ENCODE measurements at places on chromosomes 2 and 18.
A peak's percentile ranks its signal among the peaks of the same experiment; 100 is the strongest.

- DNase-seq = no peak
Observed at GRCh38 chr2:151040039-151040438, 221.6 kb downstream of the RBM43 start.

- no peak for DNase-seq
Observed at GRCh38 chr2:40455661-40456060, 3.8 kb upstream of the SLC8A1 start.

GRCh38 chr2:39469807-39470206 is 32.7 kb upstream of the MAP4K3 start:
- no peak for DNase-seq

DNA sequence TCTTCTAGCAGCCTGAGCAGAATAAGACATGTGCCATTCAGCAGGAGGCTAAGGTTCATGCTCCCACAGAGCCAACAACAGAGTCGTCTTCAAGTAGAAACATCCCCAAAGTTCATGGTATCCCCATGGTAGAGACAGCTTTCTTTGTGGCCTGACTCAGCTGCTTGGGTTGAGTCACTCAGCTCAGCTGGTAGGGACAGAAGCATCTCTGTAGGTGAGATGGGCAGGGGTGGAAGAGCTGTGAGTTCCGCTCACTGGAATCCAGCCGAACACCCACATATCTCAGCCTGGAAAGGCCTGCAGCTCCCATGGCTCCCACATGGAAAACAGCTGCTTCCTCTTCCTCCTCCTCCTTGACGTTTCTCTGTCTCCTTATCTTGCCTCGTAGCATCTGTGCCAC is 792.7 kb downstream of the RNF144A start:
- DNase-seq = no peak

DNA sequence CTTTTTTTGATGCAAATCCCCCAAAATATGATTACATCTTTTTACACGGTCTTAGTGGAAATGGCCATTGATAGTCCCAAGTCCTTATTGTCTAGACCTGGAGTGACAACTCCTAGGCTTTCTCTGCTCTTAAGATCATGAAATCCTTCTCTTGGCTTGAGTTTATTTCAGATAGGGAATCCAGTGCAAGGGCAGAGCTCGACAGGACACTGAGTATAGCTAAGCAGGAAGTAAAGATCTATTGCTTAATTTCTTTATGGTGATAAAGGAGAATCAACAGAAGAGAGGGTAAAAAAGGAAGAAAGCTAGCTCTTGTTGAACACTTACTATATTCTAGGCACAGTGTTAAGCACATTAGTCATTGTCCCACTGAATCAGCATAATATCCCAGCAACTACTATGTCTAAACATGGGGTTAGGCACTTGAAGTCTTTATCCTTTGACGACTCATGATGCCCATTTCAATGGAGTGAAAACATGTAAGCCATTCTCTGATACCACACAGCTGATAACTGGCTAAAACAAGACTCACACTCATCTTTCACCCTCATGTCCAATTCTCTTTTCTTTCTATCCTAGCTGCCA is 74.1 kb upstream of the LRATD1 start:
- no peak for DNase-seq

- no peak for DNase-seq
Observed at GRCh38 chr2:161161074-161161706, 962 bp downstream of the TANK start.

GRCh38 chr2:226037526-226037925 is 638.0 kb downstream of the NYAP2 start:
- no peak for DNase-seq

GRCh38 chr2:43008388-43008787 is 216.0 kb upstream of the HAAO start:
- no peak for DNase-seq

- no peak for DNase-seq
Observed at GRCh38 chr2:120394764-120395163, 48.8 kb downstream of the INHBB start.

GRCh38 chr2:97963880-97964279 is 31.9 kb downstream of the TMEM131 start:
- no peak for DNase-seq

- DNase-seq = no peak
Observed at GRCh38 chr2:232714969-232715368, 17.8 kb downstream of the GIGYF2 start.

GRCh38 chr2:126972279-126972626 is 73.6 kb downstream of the TEX51 start:
- no peak for DNase-seq

DNA sequence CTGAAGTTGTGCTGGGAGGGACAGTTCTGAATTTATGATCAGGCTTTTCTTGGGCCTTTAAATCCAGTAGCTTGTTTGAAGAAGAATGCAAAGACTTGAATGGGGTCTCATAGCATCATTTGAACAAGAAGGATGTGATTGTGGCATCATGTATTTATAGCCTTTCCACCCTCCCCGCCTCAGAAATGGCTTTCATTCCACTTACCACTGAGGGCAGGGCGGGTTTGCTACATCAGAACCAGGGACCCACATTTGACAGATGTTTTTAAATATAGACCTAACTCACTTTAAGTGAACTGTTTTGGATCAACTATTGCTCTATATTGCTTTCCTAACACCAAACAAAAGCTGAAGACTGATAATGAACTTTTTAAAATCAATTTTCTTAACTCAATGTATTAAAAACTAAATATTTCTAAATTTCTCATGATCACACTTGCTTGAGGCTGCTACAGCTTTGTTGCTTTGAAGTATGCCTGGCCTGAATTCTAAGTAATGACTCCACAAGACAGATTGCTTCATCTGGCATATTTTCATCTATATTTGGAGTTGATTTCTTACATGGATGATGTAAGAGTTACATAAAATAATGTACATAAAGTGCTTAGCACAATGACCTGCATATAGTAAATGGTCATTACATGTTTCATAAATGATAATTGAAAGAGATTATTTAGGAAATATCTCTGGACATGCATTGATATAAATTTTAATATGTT is 1552.9 kb upstream of the SLC39A10 start:
- DNase-seq = no peak

- no peak for DNase-seq
Observed at GRCh38 chr2:2294183-2294690, 36.8 kb downstream of the MYT1L start.

- no peak for DNase-seq
Observed at GRCh38 chr18:37424507-37424906, 141.1 kb downstream of the CELF4 start.

GRCh38 chr2:239770246-239770639 is 254.9 kb downstream of the NDUFA10 start:
- no peak for DNase-seq

- DNase-seq = no peak
Observed at GRCh38 chr2:73907840-73908452, 15.1 kb downstream of the ACTG2 start.

DNA sequence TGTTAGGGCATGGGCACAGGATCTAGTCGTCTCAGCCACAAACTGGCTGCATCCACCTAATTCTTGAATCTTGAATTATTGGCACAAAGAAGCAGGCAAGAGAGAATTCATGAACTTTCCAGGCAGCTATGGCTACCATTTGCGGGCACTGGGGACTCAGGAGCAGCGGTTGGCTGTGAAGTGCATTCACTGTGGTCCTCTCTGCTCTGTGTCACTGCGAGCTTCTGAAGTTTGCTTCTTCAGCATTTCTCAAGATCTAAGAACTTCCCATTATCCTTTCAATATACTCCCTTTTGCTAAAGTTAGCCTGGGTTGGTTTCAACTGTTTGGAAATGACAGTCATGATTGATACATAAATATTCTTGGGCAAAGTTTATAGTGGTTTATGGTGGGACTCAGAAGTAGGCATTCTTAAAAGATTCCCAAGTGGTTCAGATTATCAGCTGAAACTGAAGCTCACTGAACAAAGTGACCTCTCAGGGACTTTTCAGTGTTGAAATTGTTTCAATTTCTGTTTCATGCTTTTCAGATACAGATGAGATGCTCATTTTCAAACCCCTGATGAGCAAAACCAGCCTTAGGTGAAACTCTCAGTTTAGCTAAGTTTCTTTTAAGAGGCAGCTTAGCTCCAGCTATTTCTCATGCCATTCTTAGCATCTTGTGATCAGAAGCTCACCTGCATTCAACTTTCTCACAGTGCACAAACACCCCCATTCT is 1258.3 kb upstream of the GYPC start:
- no peak for DNase-seq

DNA sequence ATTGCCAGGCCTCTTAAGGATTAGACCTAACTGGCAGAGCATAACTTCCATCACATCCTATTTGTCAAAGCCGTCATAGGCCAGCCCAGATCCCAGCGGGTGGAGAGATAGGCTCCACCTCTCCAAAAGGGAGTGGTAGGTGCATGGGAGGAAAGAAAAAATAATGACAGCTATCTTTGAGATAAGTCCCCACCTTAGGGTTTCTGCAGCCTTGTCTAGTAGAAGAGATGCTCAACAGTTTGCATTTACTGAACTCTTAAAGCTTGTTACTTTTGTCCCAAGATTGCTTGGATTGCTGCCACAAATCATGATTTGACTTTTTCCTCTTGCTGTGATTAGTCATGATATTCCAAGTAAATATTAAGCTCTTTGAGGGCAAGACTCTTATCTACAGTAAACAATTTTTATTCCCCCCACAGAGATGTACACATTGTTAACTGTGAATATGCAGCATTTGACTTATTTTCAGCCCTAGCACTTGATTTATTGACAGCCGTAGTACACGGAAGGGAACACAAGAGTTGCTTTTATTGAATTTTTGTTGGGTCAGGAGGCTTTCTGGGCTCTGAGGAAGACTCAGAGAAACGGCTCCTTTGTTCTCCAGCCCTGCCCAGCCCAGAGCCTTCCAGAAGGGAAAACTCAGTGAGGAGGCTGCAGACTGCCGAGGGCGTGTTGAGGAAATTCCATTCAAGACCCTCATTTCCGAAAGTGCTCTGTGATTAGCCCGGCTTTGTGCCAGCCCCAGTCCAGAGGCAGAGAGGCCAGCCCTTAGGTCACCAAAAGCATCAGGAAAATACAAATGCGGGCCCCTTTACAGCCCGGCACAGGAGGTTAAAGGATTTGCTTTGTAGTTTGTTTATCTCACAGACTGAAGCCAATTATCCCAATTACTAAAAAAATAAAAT is 75.5 kb upstream of the ZNF532 start:
- DNase-seq = no peak

GRCh38 chr2:180413336-180413735 is 406.2 kb upstream of the CWC22 start:
- no peak for DNase-seq

DNA sequence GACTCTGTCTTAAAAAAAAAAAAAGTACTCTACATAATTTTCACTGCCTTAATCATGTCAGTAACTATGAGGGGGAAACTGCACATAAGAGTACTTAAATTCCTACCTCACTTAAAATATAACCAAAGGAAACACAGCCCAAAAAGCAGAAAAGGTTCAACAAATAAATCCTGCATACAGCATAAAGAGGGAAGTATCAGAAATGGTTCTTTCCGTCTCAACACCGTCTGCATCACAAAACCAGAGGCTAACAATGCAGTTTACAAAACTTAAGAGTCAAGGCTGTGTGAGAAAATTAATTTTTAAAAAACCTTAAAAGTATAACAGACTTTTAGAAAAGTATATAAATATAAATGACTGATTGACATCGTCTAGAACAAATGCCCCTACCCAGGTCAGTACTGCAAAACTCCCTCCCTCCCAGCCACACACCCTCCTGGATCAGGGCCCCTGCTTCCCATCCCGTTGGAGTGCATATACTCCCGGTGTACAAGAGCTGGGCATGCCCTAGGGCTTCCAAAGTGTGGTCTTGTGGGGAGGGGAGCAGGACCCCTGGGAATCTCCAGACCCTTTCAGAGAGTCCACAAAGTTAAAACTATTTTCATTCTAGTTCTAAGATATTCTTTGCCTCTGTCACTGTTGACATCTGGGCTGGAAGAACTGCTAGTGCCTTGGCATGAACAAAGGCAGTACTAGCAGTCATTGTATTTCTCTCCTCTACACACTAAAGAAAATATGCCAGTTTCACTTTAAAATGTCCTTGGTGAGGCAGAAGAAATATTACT is 67.0 kb upstream of the SERTAD2 start:
- no peak for DNase-seq

GRCh38 chr18:48615566-48616401 is 77.0 kb downstream of the CTIF start:
- DNase-seq = no peak

GRCh38 chr2:126664234-126664633 is 8.3 kb downstream of the GYPC start:
- DNase-seq = peak; percentile 26

- no peak for DNase-seq
Observed at GRCh38 chr2:43729491-43730174, 44.2 kb upstream of the DYNC2LI1 start.

- DNase-seq = no peak
Observed at GRCh38 chr18:59481436-59481835, 122.4 kb upstream of the LMAN1 start.

GRCh38 chr2:118854507-118855345 is 7.3 kb upstream of the EN1 start:
- no peak for DNase-seq

- DNase-seq = no peak
Observed at GRCh38 chr18:77560341-77560992, 310.8 kb downstream of the GALR1 start.

GRCh38 chr2:230205034-230205433 is 14.8 kb downstream of the SP110 start:
- DNase-seq = no peak

DNA sequence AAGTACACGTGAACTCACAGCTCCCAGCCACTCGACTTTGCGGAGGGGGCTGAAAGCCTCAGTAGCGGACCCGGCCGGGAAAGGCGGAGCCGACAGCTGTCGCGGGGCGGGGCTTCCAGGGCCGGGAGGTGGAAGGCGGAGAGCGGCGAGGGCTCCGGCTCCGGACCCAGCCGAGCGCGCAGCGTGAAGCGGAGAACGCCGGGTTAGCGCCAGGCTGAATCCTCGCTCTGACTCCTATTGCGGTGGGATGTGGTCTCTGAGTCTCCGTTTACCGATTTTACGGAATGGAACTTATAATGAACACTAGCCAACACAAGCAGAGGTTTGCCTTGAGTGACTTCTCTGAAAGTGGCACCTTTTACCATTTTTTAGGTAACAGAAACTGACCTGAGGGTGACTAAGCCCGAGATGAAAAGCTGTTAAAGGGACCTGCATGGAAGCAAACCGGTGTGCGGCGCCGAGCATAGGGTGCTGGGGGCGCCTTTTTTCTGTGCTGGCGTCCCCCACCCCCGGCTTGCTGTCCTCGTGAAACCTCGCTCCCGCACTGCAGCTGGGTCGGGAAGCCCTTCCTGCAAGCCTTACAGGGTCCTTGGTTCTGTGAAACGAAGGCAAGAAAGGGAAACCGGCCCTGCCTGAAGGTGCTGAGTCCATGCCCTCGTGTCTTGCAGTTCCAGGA is 72.9 kb downstream of the EN1 start:
- DNase-seq = no peak

GRCh38 chr2:207606399-207606798 is 18.8 kb downstream of the METTL21A start:
- no peak for DNase-seq

DNA sequence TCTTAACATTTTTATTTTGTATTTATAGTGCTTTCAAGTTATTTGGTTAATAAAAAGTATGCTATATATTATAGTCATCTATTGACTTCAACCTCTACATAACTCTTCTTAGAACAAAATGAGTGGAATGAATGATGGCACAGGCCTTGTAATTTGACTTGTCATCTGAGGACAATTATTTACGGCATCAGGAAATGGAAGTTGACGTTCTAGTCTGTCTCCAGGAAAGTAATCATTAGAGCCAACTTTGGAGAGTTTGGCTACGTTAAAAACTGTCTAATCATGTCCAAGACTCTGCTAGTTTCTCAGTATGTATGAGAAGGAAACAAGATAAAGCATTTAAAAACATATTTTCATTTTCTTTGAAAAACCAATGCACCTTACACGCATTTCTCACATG is 353.6 kb downstream of the ARHGAP15 start:
- DNase-seq = no peak

Measured in stimulated activated CD8-positive, alpha-beta memory T cell treated with anti-CD3 and anti-CD28 coated beads, Interleukin-4, amount 100 ng/mL, for 24 hours (primary cell).